Left ventricle myocardium inferior (tissue), 1 donor: ENCODE measurements at places on chromosomes 16 and 17.

GRCh38 chr16:71914802-71915201 lies 19.5 kb downstream of the IST1 start:
- no peak for DNase-seq

DNA sequence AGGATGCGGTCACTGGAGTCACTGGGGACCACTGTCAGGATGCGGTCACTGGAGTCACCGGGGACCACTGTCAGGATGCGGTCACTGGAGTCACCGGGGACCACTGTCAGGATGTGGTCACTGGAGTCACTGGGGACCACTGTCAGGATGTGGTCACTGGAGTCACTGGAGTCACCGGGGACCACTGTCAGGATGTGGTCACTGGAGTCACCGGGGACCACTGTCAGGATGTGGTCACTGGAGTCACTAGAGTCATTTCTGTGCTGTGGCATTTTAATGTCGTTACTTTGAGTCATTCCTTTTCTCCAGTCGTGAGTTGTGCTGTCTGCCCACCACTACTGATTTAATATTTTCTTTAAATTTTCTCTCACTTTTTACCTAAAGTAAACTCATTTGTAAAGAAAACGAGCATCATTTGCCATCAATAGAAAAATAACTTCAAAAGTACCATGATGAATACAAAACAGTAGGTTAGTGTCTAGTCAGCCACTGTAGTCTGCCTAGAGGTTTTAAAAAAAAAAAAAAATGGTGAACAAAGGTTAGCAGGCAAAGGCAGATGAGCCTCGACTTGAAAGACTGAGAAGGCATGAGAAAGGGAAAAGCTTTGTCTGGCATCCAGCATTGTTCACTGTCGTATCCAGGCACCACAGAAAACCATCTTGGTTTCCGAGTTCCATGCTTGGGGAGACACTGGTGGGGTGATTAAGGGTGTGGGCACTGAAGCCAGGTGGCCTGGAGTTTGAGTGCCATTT lies 346.6 kb downstream of the SNX29 start:
- DNase-seq, result no peak

GRCh38 chr17:59893676-59894100 lies 767 bp downstream of the RPS6KB1 start:
- no peak for DNase-seq

DNA sequence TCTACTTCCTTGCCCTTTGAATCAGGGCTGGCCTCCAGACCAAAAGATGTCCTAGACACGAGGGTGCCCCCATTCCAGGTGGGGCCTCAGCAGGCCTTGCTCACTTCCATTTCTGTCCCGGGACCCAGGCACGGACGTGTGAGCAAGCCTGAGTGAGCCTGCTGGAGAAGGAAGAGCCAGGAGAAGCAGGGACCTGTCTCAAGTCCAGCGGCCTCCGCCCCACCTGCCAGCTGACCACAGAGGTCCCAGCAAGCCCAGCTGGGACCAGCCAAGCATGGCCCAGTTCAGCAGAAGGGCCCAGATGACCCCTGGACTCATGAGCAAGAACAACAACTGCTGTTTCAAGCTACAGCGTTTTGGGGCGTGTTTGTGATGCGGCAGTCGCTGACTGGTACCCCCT lies 24.7 kb downstream of the RBFOX3 start:
- DNase-seq, result no peak

- no peak for DNase-seq
Measured at GRCh38 chr17:43609613-43610385, 51.9 kb downstream of the MEOX1 start.

- DNase-seq, result no peak
Measured at GRCh38 chr17:76535788-76536510, 1.6 kb downstream of the CYGB start.
